HEK293T (cell line): ENCODE measurements at places on chromosomes 5 and 9.

DNA sequence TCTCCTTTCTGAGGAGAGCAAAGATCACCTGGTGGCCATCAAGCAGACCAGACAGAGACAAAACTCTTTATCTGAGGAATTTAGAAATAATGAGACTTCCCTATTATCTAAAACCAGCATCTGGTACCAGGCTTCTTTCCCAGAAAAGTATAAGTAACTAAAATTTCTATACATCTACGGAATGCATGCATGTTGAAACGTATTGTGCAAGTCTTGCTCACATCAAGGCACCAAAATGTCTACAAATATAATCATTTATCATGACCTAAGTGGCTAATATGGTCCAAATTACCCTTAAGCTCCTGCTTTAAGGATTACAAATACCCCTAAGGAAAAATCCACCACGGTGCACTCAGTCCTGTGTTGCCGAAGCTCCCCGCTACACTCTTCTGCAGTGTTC is 286.3 kb downstream of the CDH18 start:
- no peak for DNase-seq

DNA sequence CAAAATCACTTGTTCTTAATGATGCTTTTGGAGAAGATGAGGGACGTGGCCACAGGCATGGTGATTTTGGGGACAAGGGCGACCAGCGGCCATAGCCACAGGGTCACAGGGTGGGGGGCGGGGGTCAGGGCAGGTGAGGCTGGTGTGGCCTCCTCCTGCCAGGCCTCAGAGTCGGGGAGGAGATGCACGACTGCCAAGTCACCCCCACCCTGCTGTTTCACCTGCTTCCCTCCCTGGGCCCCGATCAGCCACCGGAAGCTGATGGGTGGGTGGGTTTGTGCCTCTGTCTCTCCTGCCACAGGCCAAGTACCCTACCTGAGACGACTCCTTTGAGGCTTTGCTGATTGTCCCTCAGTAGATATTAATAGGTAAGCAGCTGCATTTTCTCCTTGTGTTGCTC is 199.3 kb downstream of the PAX5 start:
- no peak for DNase-seq

- no peak for DNase-seq
Observed at GRCh38 chr5:67984546-67984945, 231.0 kb upstream of the PIK3R1 start.

DNA sequence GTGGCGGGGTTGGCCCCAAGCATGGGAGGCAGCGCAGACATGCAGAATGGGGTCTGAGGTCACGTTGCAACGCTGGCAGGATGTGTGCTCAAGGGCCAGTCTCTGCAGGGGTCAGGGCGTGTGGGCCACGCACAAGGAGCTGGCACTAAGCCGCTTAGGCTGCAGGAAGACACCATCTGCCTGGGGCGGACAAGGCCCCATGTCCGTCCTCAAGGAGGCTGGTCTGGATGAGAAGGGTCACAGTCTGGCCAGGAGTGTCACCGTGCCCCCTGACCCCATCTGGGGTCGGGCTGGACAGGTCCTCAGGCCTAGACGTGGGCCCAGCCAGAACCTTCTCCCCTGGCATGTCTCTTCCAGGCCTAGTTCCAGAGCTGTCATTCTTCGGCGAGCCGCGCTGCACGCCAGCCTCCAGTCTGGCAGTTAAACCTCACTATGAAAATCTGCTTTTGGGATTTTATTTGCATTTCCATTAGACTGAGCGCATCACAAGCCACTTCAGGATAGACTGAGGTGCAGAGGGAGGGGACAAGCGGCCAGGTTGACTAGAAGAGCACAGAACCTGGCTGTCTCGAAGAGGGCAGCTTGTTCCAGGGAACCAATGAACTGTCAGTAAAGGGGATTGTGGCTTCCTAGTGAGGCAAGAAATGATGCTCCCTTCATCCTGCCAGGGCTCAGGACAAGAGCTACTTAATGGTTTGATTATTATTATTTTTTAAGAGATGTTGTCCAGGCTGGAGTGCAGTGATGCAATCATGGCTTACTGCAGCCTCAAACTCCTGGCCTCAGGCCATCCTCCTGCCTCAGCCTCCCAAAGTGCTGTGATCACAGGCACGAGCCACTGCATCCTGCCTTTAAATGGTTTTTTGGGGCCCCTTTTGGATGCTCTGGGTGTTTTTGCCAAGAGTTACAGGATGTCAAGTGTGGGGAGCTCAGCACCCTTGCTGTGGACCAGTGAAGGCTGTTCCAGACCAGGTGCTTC is 4.3 kb downstream of the BRD3OS start:
- DNase-seq, result no peak

DNA sequence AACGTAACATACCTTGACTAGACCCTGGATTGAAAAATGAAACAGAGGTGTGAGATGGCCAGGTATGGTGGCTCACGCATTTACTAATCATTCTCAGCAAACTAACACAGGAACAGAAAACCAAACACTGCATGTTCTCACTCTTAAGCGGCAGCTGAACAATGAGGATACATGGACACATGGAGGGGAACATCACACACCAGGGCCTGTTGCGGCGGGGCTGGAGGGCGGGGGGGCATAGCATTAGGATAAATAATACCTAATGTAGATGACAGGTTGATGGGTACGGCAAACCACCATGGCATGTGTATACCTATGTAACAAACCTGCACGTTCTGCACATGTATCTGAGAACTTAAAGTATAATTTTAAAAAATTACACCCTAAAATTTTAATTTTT is 15.9 kb downstream of the RAPGEF6 start:
- DNase-seq, result no peak

DNA sequence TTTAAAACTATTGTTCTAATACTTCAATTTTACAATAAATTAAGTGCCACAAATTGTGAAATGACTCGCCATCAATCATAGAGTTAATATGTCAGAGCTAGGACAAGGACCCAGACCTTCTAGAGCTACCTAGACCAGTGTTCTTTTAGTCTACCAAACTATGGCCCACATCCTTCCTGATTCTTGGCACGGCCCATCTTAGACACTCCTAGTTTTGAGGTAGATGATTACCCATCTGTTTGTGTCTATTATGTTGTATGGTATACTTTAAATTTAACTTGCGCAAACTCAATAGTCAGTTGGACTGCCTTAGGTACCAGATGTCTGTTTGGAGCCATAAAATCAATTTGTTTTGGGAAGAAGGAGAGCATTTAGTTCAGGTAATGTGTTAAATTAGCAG is 17.5 kb downstream of the CDC26 start:
- no peak for DNase-seq

DNA sequence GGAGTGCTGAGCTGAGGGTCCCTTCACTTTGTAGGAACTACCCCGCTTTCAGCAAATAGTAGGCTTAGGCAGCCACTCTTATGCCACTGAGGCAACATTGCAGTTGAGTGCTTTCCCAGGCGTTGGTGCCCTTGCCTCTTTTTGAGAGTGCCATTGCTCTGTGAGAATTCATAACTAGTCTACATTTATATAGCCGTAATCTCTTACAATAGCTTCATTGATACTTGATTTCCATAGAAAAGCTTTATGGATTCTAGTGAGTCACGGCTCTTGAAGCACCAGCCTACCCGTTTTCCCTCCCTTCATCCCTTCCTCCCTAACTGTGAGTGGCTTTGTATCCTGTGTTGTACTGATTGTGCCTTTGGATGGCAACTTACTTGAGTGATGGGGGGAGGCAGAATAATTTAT is 283.9 kb downstream of the AOPEP start:
- DNase-seq, result no peak

DNA sequence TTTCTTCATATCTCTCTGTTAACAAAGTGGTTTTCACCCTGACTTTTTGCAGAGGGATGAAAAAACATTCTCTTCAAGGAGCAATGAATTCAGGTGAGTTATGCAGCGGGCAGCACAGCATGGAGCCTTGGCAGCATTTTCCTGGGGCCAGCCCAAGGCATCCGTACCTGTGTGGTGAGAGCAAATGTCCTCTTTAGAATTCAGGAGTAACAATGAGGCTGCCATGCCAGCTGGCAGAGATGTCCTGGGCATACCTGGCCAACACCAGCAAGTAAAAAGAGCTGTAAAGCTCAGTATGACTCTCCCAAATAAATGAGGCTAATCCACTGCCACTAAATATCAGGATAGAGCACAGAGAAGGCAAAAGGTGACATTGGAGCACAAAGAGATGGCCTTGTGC is 277.6 kb upstream of the TRPC7 start:
- DNase-seq, result no peak

DNA sequence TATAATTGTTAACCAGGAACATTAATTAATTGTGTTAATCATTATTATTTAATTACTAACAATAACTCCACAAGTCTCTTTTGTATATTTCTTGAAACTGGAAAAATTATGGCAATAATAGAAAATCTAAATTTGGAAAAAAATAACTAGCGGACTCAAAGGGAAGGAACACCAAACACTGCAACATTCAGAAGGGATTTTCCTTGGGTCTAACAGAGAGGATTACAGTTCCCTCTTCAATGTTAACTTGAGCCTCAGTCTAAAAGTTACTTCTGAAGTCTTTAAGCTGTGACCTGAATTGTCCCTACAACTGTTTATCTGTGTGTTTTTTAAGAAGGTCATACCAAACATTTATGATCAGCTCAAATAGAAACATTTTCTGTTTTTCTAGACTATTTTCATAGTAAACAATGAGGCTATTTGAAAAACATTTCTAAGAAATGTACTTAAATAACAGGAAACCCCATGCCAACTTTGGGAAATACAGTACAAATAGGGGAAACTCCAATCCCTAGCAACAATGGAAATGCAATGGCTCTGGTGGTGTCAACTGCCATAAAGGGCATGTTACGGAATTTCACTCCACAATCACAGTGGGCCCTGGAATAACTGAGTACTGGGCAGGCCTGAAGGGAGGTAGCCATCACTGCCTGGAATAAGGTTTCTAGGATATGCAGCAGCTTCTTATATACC is 61.2 kb downstream of the MCTP1 start:
- DNase-seq, result no peak

GRCh38 chr5:98968056-98968564 is 39.3 kb upstream of the CHD1 start:
- DNase-seq, result no peak

- no peak for DNase-seq
Observed at GRCh38 chr9:3675946-3676345, 150.1 kb upstream of the RFX3 start.

DNA sequence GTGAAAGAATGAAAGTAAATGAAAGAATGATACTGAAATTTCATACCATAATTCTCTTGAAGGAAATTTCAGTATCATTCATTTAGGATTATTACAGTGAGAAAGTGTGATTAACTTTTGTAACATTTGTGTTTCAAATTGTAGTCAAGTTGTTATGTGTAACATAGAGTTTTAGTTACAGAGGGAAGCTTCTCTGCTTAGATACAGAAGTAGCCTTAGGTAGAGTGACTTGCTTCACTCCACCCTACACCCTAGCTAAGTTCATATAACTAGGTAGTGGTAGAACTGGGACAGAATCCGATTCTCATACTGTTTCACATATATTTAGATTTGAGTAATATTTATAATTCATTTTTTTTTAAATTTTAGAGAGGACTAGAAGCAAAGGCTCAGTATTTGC is 9.0 kb downstream of the RASA1 start:
- no peak for DNase-seq

DNA sequence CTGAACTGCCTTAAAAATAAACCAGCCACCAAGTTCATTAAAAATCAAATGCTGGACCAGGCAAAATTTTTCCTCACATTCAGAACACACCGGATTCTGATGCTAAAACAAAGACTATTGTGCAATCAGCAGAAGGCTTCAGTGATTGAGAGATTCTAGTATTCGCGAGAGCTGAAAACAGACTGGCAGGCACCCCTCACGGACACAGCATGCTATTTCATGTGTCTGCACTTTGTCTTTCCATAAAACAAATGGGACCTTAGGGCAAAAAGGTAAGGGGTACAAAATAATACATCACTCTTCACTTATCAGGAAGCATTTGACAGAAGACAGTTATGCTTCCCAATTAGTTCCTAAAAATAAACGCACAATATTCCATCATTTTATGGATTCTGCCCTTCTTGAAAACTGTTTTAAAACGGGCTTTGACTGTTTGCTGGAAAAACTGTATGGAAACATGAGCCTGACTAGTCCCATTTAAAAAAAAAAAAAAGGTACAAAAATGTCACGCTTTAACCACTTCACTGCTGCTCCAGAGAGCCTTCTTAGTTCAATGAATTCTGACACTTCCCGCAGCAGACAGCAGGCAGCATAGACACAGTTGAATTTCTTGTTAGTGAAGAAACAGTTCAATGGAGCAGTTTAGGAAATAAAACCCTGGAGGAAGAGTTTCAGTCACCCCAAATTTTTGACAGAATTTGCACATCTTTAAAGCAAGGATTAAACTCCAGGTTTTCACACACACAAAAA is 99.2 kb downstream of the MED27 start:
- peak; percentile 15 for DNase-seq

DNA sequence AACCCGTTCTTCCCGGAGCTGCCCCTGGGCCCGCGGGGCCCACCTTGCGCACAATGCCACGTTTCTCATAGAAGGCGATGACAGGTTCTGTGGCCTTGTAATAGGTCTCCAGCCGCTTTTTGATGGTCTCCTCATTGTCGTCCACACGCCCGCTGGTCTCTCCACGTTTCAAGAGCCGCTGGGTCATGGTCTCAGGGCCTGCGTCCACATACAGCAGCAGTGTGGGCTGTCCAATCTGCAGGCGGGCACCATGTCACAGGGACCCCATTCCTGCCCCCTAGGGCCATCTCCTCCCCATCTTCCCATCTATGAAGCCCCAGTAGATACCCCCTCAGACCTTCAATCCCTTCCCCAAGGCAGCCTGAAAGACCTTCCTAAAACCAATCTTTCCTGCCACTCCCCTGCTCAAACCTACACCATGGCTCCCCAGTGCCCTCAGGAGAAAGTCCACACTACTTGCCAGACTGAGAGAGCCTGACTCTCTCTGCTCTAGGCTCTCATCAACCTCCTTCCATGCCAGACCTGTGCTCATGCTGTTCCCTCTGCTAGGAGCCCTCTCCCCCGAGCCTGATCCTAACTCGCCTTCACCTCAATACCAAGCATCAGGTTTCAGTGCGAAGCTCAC is 9.1 kb downstream of the AK1 start:
- DNase-seq, result no peak

DNA sequence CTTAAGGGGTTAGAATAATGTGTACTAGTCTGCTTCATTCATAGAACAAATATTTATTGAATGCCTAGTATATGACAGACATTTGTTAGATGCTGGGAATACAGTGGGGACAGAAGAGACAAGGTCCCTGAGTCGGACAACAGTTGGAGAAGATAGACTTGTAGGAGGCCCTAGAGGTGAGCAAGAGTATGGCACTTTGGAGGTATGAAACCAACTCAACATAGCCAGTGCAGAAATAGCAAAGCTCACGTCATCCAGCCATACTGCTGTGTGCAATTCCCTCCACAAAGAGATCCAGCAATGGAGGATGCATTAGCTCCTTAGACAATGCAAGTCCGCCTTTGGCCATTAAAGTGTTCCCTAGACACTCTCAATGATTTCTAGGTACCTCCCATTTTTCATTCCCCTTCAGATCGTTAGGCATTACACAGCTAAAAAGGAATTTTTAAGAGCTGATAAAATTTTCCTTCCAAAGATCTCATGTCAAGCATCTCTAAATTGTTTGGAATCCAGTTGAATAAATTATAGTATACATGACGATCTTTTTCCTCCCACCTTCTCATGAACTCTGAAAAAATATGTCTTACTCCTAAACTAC is 1949.6 kb upstream of the WWC1 start:
- peak; percentile 27 for DNase-seq
